Ureter (tissue), 1 donor: ENCODE measurements at places on chromosomes 2 and 18. TPM values are rescaled to one million over a fixed set of nuclear protein-coding genes. Genes with fewer than 3 reads are reported as not detected.
A peak's percentile ranks its signal among the peaks of the same experiment; 100 is the strongest.

DNA sequence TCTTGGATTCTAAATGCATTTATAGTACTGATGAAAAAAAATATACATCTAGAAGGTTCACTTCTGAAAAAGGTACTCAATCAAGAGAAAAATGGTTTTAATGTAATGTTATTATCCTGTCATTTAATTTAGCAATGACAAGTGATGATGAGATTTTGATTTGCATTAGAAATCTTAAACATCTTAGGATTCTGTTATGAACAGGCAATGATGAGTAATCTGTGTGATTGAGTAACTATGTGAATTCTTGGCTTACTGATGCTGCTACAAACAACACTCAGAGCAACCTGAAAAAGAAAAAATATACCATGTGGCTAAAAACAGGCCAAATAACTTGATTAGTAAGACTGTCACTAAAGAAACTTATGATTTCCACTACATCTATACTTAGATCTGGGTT lies 30.1 kb downstream of the RBKS start:
- DNase-seq, result no peak

RMC1 gene
- total RNA-seq, result 27.5 TPM

SF3B6 gene
- total RNA-seq, result 70.5 TPM

DUSP11 gene
- total RNA-seq, result 25.7 TPM

DNA sequence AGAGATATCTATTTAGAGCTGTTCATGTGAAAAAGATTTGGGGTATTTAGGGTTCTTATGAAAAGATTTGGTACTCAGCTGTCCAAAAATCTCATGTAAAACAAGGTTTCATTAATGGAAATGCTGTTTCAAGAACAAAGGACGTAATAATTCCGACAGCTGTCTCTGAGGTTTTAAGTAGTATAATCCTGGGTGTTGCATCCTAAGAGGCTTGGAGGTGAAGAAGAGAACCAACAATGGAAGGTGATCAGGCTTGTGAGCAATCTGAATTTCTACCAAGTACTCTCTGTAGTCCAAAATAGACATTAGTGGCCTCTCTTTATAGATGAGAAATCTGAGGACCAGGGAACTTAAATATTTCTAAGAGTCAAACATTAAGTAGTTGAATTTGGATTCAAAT lies 205.1 kb downstream of the BABAM2 start:
- no peak for DNase-seq

- no peak for DNase-seq
These were observed 150.1 kb downstream of the PTRHD1 start for GRCh38 chr2:24643051-24643450.

CYTIP gene
- total RNA-seq, result 15.8 TPM

KLHL14 gene
- 0.29 TPM for total RNA-seq

DNA sequence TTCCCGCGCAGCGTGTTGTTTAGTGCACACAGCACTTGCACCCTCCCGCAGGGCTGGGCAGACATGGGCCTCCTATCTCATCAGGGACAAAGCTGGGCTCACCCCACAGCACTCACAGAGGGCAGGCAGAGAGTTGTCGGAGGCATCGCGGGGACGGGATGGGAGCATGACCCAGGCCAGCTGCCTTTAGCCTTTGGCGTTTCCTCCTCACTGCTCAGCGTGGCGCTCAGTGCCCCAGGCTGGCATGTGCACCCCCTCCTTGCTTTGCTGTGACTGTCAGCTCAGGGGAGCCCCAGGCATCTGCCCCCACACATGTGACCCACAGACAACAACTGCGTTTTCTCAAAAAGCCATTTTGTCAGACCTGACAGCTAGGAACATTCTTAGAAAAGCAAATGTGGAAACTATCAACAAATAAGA lies 101.1 kb downstream of the RNF144A start:
- DNase-seq, result no peak

GRCh38 chr2:1784986-1785617 lies 40.8 kb upstream of the PXDN start:
- DNase-seq, result no peak

GRCh38 chr2:64853894-64854293 lies 135.3 kb upstream of the SLC1A4 start:
- DNase-seq, result no peak

- DNase-seq, result no peak
These were observed 518.9 kb upstream of the RAB6C start for GRCh38 chr2:129460299-129461198.

DNA sequence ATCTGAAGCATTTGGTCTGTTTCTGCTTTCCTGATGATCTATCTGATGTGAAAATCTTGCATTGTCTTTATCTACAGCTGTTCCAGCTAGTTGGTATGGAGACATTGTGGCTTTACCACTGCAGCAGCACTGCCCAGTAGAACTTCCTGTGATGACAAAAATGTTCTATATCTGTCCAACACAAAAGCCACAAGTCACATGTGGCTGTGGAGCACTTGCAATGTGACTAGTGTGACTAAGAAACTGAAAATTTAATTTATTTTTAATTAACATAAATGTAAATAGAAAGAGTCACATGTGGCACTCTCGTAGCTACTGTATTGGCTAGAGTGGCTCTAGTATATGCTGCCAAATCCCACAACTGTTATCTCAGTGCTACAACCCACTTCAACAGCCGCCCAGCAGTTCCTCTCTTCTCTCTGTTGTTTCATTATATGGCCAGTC lies 425.7 kb downstream of the SETBP1 start:
- no peak for DNase-seq

DNA sequence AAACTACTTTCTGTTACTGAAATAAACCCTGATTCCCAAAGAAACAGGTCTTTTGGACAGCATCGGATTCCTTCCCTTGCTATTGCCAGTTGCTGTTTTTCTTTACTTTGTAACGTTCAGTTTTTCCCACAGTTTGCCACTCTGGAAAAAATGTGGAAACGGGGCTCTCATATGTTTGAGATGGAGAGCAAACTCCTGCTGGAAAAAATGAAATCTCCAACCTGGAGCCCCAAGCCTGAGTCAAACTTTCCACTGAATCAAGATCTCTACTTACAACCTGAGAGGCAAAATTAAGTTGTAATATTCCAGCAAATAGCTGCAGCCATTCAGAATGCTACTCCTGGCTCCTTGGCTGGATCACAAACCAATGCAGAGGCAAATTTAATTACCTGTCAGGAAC lies 270.7 kb downstream of the SRBD1 start:
- DNase-seq, result no peak

DNA sequence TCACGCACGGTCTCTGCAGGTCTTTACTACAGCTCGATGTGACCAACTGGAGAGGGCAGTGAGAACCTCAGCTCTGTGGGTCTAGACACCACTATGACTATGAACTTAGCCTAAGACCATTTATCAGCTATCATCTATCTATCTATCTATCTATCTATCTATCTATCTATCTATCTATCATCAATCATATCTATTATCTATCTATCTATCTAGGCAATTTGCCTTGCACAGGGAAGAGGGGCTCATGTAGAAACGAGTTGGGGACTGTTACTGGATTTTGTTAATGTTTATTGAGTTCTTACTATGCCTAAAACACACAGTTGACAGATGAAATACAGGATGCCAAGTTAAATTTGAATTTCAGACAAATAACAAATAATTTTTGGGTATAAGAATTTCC lies 41.1 kb upstream of the TLK1 start:
- DNase-seq, result no peak

GRCh38 chr2:46988733-46989481 lies 73.3 kb upstream of the MCFD2 start:
- no peak for DNase-seq

SERPINB13 gene
- total RNA-seq, result not detected

HOXD8 gene
- total RNA-seq, result 41.7 TPM

- no peak for DNase-seq
These were observed 19.1 kb downstream of the RAMP1 start for GRCh38 chr2:237878321-237879057.

SP5 gene
- 2.3 TPM for total RNA-seq

DNA sequence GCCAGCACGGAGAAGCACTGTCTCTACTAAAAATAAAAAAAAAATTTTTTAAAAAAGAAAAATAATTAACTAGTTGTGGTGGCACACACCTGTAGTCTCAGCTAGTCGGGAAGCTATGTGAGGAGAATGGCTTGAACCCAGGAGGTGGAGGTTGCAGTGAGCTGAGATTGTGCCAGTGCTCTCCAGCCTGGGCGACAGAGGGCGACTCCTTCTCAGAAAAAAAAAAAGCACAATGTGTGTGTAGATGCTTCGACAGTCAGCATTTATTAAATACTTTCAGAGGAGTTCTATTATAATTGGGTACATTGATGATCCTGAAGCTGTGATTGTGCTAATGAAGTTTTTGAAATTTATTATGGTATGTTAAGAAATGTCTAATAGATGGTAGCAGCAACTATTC lies 46.5 kb downstream of the XIRP2 start:
- no peak for DNase-seq

DNA sequence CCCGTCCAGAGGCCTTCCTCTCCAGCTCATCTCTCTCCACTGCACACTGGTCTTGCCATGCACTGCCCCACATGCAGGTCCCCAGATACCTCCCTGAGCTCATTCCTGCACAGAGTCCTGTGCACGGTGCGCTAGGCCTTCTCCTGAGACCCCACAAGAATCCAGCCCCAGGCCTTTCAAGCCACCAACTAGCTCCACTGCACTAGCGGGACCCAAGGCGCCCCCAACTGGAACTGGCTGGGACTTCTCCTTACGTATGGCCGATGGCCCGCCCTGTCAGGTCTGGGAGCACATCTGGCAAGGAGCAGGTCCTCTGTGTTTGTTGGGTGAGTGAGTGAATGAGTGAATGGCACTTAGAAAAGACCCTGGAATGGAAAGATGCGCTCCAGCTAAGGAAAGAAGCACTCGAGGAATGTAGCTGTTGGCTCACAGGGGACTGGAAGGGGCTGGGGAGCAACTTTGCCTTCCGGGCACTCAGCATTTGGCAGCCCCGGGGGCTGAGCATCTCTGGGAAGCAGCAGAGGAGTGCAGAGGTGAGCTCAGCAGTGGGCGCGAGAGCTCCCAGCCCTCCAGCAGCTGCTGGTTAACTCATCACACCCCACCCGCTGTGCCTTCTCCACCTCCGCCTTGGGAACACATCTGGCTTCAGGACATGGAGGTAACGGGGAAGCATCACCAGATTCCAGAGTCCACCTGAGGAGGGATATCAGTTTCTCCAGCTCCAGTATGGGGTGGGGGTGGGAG lies 223.1 kb downstream of the GLI2 start:
- DNase-seq, result no peak

- DNase-seq, result no peak
These were observed 548.2 kb downstream of the CBLN2 start for GRCh38 chr18:71995904-71996465.

GRCh38 chr18:60266558-60266957 lies 106.0 kb downstream of the MC4R start:
- no peak for DNase-seq

DNA sequence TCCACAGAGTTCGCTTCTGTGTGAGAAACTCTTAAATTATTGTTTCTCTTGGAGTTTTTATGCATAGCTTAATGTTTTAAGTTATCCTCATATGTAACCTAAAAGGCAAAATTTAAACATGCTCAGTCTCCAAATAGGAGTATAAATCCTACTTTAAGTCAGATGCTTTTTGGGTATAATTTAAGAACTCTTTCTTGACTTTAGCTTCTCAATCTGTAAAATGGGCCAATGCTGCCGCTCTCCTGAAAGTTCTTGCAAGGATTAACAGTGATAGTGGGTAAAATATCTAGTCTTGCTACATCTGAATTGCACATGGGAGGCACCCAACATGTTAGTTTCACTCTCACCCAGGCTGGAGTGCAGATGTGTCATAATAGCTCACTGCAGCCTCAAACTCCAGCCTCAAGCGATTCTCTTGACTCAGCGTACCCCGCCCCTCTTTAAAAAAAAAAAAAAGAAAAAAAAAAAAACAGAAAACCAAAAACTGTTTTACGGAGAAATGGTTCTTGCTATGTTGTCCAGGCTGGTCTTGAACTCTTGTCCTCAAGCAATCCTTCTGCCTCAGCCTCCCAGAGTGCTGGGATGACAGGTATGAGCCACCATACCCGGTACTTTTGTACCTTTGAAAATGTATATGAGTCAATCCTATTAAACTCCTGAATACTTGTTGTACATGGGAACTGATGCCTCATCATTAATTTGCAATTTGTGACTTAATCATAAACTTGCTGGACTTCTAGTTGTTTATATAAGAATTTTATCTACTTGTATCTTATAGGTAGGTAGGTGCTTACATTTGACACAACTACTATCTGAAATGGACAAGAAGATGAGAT lies 1.8 kb downstream of the FBXO48 start:
- no peak for DNase-seq

GRCh38 chr18:7657937-7658336 lies 90.8 kb downstream of the PTPRM start:
- no peak for DNase-seq

GRCh38 chr2:24672589-24672988 lies 120.6 kb downstream of the PTRHD1 start:
- DNase-seq, result no peak

MAL gene
- 19.2 TPM for total RNA-seq

DNA sequence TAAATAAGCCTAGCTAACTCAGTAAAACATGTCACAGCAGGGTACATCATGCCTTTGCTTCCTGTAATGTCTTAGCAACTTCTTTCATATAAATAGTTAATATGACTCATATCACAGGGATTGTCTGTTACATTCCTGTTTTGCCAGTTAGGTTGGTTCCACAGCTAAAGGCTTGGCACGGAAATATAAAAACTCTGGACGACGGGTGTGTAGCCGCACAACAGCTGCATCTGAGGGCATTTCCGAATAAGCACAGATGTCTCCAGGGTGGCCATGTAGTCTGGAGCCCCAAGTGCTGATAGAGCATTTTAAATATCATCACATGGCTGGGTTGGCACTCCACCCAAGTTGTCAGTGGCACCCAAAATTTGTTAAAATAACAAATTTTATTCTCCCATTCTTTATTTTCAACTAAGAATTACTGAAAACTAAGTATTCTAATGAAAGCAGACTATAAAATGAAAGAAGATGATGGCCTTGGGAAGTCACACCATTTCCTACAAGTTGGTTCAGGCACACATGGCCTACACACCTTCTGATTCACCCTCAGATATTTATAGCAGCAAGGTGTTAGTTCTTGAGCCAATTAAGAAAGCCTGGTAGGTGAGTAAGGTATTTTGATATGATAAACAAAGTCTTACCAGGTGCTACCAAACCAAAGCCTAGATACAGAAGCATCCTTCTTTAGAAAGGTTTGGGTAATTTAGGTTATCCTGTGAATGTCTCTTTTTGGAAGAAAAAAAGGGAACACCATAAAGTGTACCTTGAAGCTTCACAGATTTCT lies 61.8 kb upstream of the STK17B start:
- DNase-seq, result peak; percentile 64

GRCh38 chr2:28950941-28951630 lies 30.0 kb upstream of the TOGARAM2 start:
- DNase-seq, result no peak

GRCh38 chr18:71040161-71040560 lies 751.3 kb downstream of the SOCS6 start:
- no peak for DNase-seq
